Peyer's patch (tissue), 4 donors: ENCODE measurements at places on chromosomes 6 and 20. TPM values are rescaled to one million over a fixed set of nuclear protein-coding genes. Genes with fewer than 3 reads are reported as not detected.

The MOG gene
- not detected for total RNA-seq

The SLC35B3 gene
- total RNA-seq = 19.0 TPM

The OPN5 gene
- total RNA-seq = not detected

The TBXT gene
- total RNA-seq = not detected

The VSX1 gene
- total RNA-seq = not detected

The LAMA2 gene
- total RNA-seq = 55.3 TPM

The LRRC73 gene
- not detected for total RNA-seq

DNA sequence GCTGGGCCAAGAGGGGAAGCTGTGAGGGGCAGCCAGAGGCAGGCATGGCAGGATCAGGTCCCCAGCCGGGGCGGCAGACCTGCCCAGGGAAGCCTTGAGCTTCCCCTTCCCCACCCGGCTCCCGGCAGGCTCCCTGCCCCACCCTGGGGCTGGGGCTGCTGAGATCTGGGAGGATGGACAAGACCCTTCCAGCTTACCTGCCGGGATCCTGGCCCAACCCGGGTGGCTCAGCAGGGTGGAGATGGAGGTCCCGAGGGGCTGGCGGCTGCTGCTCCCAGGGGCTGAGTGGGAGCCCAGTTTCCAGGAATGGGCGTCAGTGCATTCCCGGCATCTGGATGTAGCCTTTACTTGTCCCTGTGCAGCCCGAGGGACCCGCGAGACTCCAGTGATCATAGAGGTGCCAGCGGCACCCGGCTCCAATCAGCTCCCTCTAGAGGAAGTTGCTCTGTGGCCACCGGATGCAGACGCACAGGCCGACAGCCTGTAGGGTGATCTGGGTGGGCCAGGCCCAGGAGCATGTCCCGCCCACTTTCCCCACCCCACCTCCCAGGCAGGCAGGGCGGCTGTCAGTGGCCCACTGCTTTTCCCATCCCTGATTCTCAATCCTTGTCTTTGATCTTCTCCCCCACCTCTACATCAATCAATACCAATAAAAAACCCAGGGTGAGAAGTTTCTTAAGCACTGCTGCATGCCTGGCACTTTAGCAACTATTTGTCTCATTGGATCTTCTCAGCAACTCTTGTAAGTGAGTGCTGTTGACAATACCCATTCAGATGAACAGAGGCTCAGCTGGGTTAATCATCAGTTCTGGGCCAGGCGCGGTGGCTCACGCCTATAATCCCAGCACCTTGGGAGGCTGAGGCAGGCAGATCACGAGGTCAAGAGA, at the start of gene BAK1:
Gene BAK1 (minus strand): TSS at position 449 of the 887 bp plus-strand sequence. CDS start 2,672 bp downstream, outside the sequence.
- H3K4me3 ChIP-seq = peak within 1 kb of the TSS; percentile 95
- no peaks in the 10 kb centered on the region for H3K4me1 ChIP-seq
- H3K27ac ChIP-seq = peak within 1 kb of the TSS; percentile 95
- no peaks in the 10 kb centered on the region for H3K27me3 ChIP-seq

- H3K36me3 ChIP-seq = no peaks in the 10 kb centered on the region
- no peak overlapping the region for H3K27ac ChIP-seq
- no peak for DNase-seq
- H3K27me3 ChIP-seq = no peaks in the 10 kb centered on the region
- H3K4me3 ChIP-seq = no peak overlapping the region
Observed at GRCh38 chr6:43396408-43397149, 27.1 kb upstream of the ZNF318 start.

GRCh38 chr20:25856256-25856884, 159.7 kb upstream of the ZNF337 start:
- peaks cover 13% of the 10 kb centered on the region for H3K4me1 ChIP-seq
- H3K4me3 ChIP-seq = no peak overlapping the region
- no peak for DNase-seq
- no peak overlapping the region for H3K27ac ChIP-seq

DNA sequence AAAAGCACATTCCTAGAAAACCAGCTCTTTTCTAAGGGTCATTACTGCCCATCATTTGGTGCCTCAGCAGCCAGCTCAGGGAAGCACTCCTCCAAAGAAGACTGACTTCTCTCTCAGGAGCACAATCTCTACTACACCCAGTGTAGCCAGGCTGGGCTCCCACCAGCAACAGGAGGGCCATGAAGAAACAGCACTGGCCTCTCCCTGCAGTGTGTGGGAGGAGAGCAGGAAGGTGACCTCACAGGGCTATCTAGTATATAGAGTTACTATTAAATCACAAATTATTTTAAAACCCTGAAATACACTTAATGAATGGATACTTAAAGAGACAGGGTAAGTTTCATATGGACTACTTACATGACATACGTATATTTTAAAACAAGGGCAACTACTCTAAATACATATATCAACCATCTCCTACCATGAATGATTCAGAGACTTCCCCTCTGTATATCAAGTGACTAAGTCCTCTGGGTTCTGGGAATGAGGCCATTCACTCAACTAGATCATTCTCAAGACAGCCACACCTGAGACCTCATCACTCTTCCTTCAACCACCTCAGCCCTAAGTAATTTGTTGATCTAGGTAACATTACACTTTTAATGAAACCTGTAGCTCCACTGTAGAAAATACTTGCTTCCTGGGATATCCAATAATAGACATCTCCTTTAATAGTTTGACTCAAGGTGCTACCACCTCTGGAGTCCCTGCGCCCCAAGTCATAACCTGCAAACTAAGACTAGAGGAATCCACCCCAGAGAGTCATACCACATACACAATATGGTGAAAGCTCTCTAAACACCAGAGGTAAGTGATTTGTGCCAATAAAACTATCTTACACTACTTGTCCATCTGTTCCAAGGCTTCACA, 25.2 kb downstream of the TBX18 start:
- H3K27me3 ChIP-seq = no peaks in the 10 kb centered on the region
- H3K27ac ChIP-seq = no peak overlapping the region
- H3K4me1 ChIP-seq = no peaks in the 10 kb centered on the region
- H3K4me3 ChIP-seq = no peak overlapping the region

DNA sequence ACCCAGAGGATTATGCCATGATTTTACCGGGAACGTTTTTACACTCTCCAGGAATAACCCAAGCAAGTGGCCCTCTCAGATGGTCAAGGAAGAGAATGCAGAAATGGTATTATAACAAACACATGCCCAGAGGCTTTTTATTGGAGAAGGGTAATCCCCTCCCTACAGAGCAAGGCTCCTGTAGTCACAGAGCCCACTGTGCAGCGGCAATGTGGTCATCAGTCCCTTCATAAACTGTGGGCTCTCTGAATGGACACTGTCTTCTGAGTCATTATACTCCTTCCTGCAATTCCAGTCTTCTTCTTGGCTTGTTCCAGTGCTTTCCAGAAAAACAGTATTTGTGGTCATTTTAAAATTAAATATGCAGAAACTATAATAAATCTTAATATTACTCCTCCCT, 74.7 kb downstream of the LAMA4 start:
- H3K4me1 ChIP-seq = no peaks in the 10 kb centered on the region
- peaks cover 10% of the 10 kb centered on the region for H3K36me3 ChIP-seq
- no peak overlapping the region for H3K27ac ChIP-seq
- no peaks in the 10 kb centered on the region for H3K27me3 ChIP-seq
- H3K4me3 ChIP-seq = no peak overlapping the region
- no peak for DNase-seq

DNA sequence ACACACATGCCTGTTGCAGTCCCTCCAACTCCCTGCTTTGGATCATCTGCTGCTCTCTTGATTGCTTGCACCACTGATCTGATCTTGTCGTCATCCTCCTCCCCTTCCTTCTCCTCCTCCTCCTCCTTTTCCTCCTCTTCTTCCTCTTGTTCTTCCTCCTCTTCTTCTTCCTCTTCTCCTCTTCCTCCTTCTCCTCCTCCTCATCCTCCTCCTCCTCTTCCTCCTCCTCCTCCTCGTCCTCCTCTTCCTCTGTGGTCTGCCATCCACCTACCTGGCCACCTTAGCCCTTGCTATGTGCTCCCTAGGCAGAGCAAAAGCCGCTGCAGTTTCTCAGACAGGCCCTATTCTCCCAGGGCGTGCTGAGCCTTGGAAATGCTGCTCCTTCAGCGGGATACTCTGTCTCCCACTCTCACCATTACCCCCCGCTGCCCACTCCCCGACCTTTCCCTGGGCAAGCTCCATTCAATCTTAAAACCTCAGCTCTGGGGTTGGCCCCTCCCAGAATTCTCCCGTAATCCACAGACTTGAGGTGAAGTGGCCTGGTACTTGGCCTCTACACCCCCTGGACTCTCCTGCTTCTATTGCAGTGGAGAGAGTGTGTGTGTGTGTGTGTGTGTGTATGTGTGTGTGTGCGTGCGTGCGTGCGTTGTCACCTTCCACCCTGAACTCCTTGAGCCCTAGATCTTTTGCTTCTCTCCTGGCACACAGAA, 105.0 kb downstream of the SASH1 start:
- no peak overlapping the region for H3K4me3 ChIP-seq
- no peak for DNase-seq
- H3K27ac ChIP-seq = no peak overlapping the region
- no peaks in the 10 kb centered on the region for H3K4me1 ChIP-seq
- no peaks in the 10 kb centered on the region for H3K27me3 ChIP-seq

GRCh38 chr20:51566594-51566993, 24.1 kb upstream of the NFATC2 start:
- H3K27me3 ChIP-seq = no peaks in the 10 kb centered on the region
- DNase-seq = no peak
- H3K4me1 ChIP-seq = peaks cover 33% of the 10 kb centered on the region
- H3K36me3 ChIP-seq = no peaks in the 10 kb centered on the region
- H3K27ac ChIP-seq = no peak overlapping the region

GRCh38 chr6:81237226-81237625, 515.3 kb downstream of the TENT5A start:
- H3K27ac ChIP-seq = no peak overlapping the region
- no peaks in the 10 kb centered on the region for H3K4me1 ChIP-seq
- no peak overlapping the region for H3K4me3 ChIP-seq
- H3K27me3 ChIP-seq = no peaks in the 10 kb centered on the region

GRCh38 chr6:72974276-72974675, 251.0 kb downstream of the KHDC1L start:
- DNase-seq = no peak
- no peak overlapping the region for H3K27ac ChIP-seq
- no peaks in the 10 kb centered on the region for H3K4me1 ChIP-seq
- no peak overlapping the region for H3K4me3 ChIP-seq
- no peaks in the 10 kb centered on the region for H3K27me3 ChIP-seq
- H3K36me3 ChIP-seq = no peaks in the 10 kb centered on the region

DNA sequence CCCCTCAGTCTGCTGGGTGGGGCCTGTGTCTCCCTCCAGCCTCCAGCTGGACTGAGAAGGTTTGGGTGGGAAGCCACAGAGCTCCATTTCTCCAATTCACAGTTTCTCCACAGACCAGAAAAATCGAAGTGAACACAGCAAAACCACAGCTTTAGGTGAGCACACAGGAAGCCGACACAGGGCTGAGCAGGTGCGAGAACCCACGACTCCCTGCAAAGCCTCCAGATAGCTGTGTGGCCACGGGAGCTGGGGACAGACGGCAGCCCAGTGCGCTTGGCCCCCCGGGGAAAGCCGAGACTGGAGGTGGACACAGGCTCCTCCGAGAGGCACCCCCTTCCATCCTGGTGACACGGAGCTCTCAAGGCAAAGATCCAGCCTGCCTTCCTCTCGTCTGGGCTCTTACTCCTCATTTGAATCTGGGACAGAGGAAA, 29.0 kb upstream of the MPC1 start:
- H3K27me3 ChIP-seq = no peaks in the 10 kb centered on the region
- no peaks in the 10 kb centered on the region for H3K4me1 ChIP-seq
- no peak overlapping the region for H3K4me3 ChIP-seq
- H3K36me3 ChIP-seq = peaks cover 6% of the 10 kb centered on the region
- no peak for DNase-seq

DNA sequence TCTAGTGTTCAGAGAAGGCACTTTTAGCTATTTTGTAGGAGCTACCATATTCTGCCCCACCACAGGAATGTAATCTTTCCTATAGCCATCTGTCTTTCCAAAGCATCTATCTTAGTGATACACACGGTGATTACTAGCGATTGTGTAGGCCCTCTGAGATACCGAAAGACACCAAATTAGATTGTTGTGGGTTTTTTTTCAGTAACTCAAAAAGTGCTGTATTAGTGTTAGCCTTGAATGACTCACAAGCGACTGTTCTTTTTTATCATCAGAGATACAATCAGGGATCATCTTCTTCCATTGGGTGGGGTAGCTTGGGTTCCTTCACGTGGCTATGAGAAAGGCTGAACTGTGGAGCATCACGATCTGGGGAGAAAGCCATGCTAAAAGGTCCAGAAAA, 160.2 kb downstream of the MTFR2 start:
- DNase-seq = no peak
- H3K4me3 ChIP-seq = no peak overlapping the region
- no peaks in the 10 kb centered on the region for H3K27me3 ChIP-seq

DNA sequence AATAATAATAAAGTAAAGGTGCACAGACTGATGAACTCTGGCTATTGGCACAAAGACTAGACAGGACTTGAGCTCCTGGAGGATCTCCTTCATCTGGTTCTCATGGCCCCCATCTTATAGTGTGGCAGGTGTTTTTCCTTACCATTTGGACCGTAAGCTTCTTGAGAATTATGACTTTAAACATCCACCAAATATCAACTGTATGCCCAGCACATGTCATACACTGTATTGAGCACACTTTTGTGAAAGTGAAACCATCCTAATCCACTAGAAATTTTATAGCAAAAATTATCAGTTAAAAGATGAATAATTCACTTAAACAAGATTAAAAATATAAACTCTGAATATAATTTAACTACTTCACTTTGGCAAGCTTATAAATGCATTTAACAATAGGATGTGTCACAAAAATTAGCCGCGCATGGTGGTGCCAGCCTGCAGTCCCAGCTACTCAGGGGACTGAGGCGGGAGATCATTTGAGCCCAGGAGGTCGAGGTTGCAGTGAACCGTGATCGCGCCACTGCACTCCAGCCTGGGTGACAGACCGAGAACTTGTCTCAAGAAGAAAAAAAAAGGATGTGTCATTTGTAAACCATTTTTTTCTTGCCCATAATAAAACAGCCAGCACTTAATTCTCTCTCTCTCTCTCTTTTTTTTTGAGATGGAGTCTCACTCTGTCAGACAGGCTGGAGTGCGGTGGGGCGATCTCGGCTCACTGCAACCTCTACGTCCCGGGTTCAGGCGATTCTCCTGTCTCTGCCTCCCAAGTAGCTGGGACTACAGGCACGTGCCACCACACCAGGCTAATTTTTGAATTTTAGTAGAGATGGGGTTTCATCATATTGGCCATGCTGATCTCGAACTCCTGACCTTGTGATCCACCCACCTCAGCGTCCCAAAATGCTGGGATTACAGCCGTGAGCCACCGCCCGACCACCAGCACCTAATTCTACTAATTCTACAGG, 9.1 kb downstream of the HIVEP2 start:
- peak; percentile 74 for DNase-seq
- peak overlapping the region; percentile 6 for H3K4me3 ChIP-seq
- peaks cover 8% of the 10 kb centered on the region for H3K4me1 ChIP-seq
- no peaks in the 10 kb centered on the region for H3K27me3 ChIP-seq

DNA sequence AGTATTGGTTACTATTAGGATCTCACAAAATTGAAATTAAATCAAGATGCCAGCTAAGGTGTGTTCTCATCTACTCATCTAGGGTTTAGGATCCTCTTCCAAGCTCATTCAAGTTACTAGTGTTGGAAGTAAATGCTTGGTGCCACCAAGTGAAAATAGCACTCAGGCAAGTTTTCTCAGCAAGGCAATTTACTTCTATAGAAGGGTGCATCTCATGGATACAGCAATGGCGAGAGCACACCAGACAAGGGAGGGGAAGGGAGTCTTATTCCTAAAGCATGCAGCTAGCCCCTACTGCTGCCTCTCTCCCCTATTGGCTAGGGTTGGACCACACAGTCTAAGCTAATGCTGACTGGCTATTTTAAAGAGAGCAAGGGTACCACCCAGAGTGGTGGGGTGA, 23.0 kb upstream of the FAM8A1 start:
- no peak overlapping the region for H3K4me3 ChIP-seq
- no peak overlapping the region for H3K27ac ChIP-seq
- H3K36me3 ChIP-seq = no peaks in the 10 kb centered on the region
- no peaks in the 10 kb centered on the region for H3K4me1 ChIP-seq
- no peak for DNase-seq
